ENCODE measurements at places on chromosomes 7 and 10.

DNA sequence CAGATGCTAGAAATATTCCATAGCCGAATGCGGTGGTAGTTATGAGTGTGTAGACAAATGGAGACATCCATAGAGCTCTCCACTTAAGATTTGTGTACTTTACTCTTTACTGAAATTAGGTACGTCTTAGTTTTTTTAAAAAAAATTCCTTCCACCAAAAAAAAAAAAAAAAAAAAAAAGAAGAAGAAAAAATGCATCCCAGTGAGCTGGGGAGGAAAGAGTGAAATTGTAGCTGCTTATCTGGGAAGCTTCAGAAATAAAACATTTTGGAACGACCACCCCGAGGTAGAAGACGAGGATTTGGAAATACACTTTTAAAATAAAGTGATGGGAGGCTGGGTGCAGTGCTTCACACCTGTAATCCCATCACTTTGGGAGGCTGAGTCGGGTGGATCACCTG is 53.8 kb downstream of the RGS10 start:
- DNase-seq, result no peak

- DNase-seq, result no peak
Measured at GRCh38 chr7:144805627-144806239, 30.1 kb downstream of the TPK1 start.

DNA sequence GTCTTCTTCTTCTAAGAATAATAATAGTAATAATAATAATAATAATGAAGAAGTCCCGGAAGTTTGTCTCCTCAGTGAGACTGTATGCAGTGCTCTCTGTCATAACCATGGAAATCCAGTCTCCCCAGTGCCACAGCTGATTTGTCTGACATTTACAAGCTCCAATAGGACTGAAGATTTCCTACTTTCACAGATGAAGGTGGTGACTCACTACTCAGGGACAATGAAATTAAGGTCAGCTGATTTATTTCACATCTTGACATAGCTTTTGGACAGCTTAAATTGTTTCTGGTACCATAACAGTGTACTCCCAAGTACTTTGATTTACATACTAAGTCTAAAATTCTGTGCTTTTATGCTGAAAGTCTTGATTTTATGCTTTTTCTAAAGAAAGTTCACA is 6.9 kb downstream of the CELF2 start:
- no peak for DNase-seq

DNA sequence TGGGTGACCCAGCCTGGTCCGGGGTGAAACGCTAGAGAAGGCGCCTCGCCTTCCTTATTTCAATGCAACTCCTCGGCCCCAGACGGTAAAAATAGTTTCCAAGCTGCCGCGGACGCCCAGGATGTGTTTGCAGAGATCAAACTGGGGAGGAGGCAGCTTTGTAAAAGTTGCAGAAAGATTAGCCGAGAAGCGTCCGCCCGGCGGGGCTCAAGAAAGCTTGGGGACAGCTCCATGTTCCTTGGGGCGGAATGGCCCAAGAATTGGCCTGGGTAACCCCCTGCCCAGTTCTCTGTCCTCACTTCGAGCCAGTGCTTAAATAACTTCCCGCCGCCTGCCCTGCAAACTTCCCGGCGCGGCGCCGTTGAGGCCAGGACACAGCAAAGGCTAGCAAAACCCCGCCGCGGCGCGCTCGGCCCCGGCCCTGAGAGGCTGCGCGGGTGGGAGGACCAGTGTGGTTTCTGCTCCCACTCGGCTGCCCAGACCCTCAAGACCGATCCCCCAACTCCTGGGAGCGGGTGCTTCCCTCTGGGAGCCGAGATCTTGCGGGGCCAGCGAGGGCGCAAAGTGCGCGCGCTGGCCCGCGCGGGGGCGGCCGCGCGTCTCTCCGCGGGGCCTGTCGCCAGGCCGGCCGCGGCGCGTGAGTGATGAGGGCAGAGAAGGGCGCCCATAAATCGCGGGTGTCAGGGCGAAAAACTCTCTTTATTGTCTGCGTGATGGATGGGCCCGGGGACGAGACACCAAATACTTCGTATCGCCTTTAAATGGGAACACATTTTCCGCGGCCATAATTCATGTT is 6.3 kb upstream of the ZNF503 start:
- DNase-seq, result no peak

GRCh38 chr7:2459674-2460073 is 16.5 kb downstream of the GRIFIN start:
- no peak for DNase-seq

- DNase-seq, result no peak
Measured at GRCh38 chr7:151793531-151793951, 83.4 kb downstream of the PRKAG2 start.

- DNase-seq, result no peak
Measured at GRCh38 chr10:49161411-49161997, 26.7 kb downstream of the TMEM273 start.

DNA sequence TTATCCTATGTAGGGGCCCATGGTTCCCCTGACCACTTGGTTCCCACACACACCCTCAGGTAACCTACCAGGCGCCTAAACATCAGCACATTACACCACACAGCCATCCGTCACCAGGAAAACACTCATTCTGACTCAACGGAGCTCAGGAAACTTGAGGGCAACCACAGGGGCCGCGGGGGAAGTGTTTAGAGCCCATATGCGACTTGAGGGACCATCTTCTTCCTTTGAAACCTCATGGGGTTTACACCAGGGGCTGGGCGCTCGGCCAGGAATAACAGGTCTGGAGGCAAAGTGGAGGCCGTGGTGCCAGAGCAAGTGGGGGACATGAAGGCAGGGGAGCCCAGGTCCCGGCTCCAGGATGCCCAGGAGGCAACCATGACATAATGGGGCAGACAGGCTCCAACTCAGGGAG is 1.5 kb downstream of the STX1A start:
- no peak for DNase-seq

DNA sequence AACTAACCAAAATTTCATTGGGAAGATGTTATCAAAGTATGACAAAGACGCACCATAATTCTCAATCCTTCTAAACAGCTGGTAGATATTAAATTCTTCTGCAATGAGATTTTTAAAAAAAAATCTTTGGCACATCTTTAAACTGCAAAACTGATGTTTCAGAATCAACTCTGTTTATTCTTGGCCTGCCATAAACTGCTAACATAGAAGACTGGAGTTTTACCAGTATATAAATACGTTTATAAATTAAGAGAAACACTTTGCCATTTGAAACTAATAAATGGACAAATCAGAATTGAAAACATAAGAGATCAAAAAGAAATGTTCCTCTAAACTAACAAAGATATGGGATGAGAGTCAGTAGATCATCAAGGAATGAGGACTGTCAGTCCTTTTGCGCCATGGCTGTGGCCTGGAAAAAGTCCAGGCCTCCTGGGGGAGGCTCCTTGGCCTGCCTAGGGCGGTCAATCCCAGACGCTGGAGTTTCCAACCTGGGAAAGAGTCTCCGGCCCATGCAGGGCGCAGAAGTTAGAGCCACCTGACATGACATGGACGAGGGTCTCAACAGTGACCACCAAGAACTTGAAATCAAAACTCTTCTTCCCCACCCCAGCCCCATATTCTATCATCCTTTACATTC is 34.2 kb upstream of the NEBL start:
- no peak for DNase-seq

- no peak for DNase-seq
Measured at GRCh38 chr10:124798364-124798763, 3.3 kb upstream of the ABRAXAS2 start.

Data from HEK293T (cell line).